ENCODE measurements at places on chromosomes 6 and 20.

DNA sequence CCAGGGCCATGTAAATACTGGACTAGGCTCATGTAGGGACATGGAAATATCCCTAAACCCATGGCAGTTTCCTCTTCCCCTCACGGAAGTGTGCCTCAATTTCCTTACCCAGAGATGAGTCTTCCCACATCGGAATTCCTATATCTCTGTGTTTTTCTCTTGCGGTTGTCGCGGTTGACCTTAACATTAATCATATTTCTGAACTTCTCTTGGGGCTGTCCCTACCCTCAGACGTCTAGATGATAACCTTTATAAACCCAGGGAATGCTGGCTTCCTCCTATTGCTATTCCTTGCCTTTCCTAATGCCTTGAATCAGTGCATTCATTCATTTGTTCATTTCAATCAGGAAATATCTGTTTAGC lies 160.1 kb downstream of the SASH1 start:
- DNase-seq = no peak

DNA sequence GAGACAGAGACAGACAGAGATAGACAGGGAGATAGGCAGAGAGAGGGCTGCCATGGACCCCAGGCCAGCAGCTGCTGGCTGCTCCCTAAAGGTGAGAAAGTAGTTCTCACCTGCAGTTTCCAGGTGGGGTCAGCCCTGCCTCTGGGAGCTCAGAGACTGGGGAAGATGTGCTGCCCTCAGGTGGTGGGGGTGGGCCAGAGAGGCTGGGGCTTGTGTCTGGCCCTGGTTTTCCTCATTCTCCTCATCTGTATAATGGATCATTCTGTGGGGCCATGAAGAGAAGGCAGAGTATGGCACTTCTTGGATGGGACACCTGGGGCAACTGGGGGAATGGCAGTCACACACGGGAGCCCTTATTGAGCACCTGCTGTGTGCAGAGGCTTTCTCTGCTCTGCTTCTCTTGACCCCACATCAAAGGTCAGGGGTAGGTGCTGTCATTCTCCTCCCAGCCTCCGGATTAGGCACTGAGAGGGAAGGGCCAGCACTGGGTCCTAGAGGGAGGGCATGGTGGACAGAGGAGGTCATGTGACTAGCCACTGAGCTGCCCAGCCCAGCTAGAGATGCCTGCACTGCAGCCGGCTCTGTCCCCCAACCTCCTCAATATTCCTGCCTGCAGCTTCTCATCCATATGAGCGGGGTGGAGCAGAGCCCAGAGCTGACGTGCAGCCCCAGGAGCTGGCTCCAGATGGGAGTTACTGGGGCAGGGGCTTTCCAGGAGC lies 4.1 kb downstream of the ANGPT4 start:
- DNase-seq = no peak

DNA sequence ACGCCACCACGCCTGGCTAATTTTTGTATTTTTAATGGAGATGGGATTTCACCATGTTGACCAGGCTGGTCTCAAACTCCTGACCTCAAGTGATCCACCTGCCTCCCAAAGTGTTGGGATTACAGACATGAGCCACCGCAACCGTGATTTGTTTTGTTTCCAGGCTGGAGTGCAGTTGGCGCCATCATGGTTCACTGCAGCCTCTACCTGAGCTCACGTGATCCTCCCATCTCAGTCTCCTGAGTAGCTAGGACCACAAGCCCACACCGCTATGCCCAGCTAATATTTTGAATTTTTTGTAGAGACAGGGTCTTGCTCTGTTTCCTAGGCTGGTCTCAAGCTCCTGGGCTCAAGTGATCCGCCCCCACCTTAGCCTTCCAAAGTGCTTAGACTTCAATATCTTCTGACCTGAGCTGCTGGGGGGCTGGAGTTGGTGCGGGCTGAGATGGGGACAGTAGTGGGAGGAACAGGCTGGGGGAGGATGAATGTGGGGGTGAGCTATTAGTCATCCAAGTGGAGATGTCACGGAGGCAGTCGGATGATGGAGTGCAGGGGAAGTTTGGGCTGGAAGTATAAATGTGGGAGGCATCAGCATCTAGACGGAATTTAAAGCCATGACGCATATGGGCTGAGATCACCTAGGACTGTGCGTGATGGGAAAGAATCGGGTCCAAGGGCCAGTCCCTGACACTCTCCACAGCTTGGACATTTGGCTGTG lies 23.1 kb upstream of the ZMYND8 start:
- no peak for DNase-seq

- no peak for DNase-seq
These were observed 214.7 kb downstream of the PLCB1 start for GRCh38 chr20:8346700-8347270.

DNA sequence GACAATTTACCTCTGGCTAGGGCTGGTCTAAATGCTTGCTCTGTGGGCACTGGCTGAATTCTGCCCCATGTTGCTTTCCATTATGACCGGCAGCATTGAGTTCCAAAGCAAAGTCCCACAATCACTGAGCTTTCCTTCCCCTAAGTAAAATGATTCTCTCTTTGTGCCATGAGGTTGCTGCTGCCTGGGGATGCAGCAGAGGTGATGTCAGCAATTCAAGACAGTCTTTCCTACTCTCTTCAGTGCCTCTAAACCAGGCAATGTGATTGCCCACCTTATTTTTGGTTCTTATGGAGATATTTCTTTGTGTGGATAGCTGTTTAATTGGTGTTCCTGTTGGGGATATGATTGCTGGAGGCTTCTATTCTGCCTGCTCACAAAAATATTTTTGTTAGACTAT lies 1043.9 kb upstream of the EPHA7 start:
- DNase-seq = no peak

- no peak for DNase-seq
These were observed 11.6 kb downstream of the IGF2R start for GRCh38 chr6:159980474-159980873.

DNA sequence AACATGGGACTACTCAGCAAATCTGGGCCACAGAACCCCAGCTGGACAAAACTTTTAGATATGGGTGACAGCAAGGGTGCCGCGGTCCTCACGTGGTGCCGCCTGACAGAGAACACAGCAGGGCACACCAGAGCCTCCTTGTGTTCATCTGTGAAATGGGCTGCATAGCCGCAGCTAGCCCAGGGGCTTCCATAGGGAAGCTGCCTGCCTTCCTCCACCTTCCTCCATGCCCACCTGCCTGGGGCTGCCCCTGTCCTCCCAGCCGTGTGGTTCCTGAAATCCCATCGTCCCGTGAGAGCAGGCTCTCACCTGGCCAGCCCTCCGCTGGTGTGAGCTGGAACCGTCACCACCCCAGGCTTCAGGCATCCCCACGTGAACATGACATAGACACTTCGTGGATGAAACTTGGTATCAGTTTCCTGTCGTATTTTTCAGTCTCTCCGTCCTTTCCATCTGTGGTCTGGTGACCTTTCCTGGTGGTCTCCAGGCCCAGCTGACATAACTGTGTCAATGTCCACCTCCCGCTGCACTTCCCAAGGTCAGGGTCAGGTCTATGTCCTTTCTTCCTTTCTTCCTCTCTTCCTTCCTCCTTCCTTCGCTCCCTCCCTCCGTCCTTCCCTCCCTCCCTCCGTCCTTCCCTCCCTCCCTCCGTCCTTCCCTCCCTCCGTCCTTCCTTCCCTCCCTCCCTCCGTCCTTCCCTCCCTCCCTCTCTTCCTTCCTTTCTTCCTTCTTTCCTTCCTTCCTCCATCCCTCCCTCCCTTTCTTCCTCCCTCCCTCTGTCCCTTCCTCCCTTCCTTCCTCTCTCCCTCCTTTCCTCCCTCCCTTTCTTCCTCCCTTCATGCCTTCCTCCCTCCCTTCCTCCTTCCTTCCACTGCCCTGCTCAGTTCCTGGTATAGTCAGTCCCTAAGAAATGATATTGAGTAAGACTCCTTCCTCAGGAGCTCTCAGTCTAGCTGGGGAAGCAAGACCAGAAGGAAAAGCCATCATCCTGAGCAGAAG lies 78.8 kb downstream of the GRM4 start:
- DNase-seq = no peak

DNA sequence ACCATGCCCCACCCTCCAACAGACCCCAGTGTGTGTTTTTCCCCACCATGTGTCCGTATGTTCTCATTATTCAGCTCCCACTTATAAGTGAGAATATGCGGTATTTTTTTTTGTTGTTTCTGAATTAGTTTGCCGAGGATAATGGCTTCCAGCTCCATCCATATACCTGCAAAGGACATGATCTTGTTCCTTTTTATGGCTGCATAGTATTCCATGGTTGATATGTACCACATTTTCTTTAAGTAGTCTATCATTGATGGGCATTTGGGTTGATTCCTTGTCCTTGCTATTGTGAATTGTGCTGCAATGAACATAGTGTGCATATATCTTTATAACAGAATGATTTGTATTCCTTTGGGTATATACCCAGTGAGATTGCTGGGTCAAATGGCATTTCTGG lies 176.9 kb downstream of the UTRN start:
- no peak for DNase-seq

DNA sequence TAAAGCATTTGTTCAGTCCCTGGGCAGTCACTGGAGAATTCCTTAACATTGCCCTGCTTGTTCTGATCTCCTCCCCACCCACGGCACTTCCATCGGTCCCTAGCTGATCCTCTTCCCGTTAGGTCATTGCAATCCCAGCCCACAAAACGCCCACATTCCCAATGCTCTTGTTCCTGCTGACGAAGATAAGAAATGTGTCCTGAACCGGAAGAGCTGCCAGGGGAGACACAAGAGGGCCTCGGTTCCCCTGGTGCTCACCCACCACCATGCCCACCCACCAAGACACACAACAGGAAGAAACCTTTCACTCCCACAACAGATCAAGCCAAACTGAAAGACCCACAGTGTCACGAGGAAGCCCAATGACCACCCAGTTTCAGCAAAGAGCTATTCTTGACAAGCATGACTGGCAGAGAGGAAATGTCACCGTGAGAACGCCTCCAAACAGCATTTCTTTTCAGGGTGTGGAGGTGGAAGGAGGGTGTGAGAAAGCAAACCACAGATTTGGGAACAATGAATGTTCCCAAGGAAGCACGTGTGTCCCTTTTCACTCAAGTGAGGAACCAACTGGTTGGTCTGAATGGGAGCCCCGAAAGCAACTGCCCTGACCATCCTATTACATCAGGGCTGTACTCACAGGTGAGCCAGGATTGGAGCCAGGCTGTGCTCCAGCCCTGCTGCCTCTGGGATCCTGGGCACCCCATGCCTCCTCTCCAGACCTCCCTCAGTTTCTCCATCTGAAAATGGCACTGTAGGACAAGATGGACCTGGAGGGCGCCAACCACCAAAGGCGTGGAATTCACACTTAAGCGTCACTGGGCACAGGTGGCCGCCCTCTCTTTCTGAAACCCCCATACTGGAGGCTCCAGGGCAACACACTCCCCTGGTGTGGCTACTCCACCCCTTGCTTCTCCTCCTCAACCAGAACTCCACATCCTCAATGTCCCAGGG lies 97.5 kb downstream of the ZMYND8 start:
- no peak for DNase-seq

- no peak for DNase-seq
These were observed 27.9 kb upstream of the RTF2 start for GRCh38 chr20:56440346-56441007.

DNA sequence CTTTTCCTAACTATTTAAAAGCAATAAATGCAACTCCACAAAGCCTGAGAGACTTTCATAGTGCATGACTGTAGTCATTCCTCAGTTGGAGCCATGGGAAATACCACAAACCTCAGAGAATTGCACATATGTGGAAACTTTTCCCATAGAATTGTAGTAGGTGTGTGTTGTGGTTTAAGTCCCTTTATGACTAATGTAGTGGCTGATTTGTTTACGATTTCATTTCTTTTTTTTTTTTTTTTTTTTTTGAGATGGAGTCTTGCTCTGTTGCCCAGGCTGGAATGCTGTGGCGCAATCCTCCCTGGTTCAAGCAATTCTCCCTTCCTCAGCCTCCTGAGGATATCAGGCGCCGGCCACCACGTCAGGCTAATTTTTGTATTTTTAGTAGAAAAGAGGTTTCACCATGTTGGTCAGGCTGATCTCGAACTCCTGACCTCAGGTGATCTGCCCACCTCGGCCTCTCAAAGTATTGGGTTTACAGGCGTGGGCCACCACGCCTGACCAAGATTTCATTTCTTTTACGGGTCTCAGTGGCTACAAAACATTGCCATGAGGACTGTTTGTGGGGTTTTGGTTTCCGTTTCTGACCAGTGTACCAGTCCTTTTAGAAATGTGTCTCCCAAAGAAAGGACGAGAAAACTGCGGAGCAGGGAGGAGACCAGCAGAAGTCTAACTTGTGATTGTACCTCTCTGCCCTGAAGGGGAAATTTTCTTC lies 212.1 kb upstream of the MARCKS start:
- DNase-seq = no peak

- no peak for DNase-seq
These were observed 867 bp downstream of the EBF4 start for GRCh38 chr20:2693286-2694007.

- DNase-seq = peak; percentile 56
These were observed 11.4 kb downstream of the SYNGAP1 start for GRCh38 chr6:33430991-33431879.

GRCh38 chr20:35293303-35294292 lies 1.4 kb upstream of the FAM83C start:
- no peak for DNase-seq

DNA sequence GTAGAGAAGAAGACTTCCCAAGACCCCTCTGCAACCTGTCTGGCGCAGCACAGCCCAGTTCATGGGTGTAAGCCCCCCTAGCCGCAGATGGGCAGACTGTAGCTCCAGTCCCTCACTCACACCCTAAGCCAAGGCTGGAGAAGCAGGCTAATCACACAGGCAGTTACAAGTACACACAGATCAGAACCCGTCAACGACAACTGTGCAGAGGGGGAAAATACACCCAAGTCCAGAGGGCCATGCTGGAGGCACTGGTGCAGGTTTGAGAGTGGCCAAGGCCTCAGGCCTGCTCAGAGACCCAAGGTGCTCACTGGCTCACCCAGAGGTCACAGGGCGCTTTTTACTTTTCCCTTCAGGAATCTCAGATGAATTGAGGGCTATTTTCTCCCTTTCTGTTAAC lies 106.1 kb downstream of the NOL4L start:
- DNase-seq = no peak

DNA sequence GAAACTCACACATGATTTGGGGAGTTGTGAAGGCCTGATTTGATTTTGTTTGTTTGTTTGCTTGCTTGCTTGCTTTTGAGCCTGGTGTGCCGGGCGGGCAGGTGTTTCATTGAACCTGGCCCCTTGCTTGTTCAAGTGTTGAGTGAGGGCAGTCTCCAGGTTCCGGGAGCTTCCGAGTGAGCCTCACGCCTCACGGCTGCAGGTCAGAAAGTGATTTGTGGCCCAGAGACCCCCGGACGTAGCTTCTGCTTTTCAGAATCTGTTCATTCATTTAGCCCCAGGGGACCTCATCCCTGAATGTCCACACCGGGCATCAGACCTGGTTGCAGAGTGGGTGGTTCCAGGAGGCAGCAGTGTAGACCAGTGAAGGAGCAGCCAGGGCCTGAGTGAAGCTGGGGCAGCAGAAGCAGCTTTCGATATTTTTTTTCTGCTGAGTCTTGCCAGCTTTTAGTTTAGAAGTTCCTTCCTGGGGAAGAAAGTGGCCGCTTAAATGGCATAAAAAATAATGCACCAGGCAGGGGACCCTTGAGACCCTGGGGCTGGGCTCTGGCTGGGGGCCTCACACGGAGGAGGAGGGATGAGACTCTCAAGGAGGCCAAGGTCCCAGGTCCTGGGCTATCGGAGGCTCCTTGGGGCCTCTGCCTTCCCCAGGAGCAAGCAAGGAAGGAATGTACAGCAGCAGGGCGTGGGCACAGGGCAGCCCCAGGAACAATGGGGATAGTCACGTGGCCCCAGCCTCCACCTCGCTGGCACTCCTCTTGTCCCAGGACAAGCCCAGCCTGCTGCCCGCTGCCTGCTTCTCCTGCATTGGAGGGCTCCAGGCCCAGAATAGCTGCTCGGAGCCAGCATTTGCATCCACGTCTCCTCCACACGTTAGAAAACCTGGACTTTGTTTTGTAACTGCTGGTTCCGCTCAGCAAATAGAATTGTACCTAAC lies 89.2 kb upstream of the BHLHE23 start:
- DNase-seq = peak; percentile 41
